ENCODE measurements at places on chromosomes 13 and 19.
A peak's percentile ranks its signal among the peaks of the same experiment; 100 is the strongest.

DNA sequence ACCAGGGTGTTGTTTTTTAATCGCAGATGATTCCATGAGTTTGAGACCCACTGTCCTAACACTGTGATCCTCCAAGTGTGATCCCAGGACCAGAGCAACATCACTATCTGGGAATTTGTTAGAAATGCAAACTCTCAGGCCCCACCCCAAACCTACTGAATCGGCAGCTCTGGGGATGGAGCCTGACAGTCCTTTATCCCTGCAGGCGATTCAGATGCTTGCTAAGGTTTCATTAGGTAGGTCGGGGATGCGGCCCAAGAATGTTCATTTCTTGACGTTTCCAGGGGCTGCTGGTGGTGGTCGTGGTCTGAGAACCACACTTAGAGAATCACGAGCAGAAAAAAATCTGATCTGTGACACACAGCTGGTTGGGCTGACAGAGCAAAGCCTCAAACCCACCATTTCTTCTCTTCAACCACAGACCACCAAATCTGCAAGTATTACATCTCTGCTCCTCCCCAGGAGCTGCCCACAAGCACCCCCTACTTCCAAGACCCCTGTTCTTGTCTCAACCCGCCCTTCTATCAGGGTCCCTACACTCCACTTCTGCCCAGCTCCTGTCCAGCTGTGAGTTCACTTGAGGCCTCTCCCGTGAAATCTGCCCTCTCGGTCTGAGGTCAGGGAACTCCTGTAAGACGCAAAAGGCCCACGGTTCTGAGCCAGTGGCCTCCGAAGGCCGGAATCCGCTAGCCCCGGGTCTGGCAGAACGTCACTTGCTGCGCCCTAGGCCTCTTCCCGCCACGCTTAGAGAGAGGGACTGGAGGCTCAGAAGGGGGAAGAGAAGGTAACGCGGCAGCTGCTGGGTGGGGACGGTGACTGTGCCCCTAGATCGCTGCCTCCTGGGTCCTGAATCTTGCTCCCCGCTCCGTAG lies 1.1 kb upstream of the FARP1 start:
- DNase-seq = peak; percentile 36

DNA sequence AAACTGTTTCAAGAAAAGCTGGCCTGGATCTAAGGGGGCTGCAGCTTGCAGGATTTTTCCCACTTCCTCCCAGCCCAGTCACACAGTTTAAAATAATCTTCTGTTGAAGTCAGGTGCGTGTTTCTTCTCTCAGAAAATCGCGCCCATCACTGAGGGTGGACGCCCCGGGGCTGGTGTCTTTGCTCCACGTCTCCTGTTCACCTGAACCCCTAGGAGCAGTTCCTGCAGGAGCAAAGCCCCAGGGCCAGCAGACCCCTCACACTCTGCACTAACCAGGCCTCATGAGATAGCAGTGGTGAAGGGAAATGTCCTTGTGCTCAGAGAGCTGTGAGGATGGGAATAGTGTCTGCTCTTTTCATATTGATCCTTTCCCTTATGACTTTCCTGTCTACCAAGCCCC lies 920 bp upstream of the SIGLEC7 start:
- no peak for DNase-seq

DNA sequence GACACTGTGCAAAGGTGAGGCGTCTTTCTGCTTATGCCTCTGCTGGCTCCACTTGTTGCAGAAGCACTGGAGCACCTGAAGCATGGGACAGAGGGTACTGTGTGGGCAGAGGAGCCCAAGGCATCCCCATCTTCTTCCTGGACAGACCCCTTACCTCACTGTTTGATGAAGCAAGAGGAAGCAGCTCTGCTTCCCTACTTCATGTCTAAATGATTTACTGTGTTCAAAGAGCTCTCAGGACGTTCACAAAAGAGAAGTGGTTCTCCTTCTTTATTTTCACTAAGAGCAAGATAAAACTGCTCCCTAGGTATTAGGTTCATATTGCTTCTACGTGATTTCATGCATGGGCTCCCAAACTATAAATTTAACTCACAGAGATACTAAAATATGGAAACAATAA lies 1635.4 kb upstream of the SLC10A2 start:
- DNase-seq = no peak

DNA sequence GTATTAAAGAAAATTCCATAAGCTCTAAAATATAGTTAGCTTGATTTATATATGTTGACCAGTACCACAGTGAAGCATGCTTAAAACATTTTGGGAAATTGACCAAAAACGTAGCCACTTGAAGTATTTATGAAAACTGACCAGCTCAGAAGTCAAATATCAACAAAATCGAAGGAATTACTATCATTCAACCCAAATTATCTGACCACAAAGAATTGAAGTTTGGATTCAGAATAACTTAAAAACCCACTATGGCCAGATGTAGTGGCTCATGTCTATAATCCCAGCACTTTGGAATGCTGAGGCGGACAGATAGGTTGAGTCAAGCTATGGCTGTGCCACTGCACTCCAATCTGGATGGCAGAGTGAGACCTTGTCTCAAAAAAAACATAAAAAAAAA lies 31.9 kb downstream of the GPALPP1 start:
- DNase-seq = no peak

GRCh38 chr13:48576448-48577010 lies 43.6 kb upstream of the RCBTB2 start:
- no peak for DNase-seq

GRCh38 chr13:109422161-109422560 lies 364.2 kb downstream of the IRS2 start:
- no peak for DNase-seq

GRCh38 chr13:111945086-111945485 lies 121.9 kb upstream of the SOX1 start:
- DNase-seq = no peak

GRCh38 chr19:590396-590745 lies 690 bp downstream of the HCN2 start:
- DNase-seq = no peak

GRCh38 chr13:39374741-39375189 lies 228.2 kb downstream of the LHFPL6 start:
- DNase-seq = no peak

- no peak for DNase-seq
These were observed 3.4 kb downstream of the ITGBL1 start for GRCh38 chr13:101455863-101456262.

DNA sequence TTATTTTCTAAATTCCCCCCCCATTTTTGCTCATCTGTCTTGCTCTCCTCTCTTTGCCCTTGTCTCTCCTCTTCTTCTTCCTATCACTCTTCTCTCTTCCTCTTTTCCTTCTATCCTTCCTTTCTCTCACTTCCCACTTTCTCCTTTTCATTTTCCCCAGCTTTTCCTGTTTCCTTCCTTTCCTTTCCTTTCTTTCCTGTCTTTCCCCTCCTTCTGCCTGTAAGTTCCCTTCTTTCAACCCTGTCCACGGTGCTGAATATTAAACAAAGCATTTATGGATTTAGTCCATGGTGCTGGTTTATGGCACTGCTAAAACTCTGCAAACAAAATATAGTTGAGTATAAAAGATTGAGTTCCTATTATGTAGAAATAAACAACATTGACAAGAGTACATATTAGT lies 27.6 kb downstream of the SCEL start:
- no peak for DNase-seq

- DNase-seq = no peak
These were observed 10.3 kb upstream of the POSTN start for GRCh38 chr13:37608750-37609339.

DNA sequence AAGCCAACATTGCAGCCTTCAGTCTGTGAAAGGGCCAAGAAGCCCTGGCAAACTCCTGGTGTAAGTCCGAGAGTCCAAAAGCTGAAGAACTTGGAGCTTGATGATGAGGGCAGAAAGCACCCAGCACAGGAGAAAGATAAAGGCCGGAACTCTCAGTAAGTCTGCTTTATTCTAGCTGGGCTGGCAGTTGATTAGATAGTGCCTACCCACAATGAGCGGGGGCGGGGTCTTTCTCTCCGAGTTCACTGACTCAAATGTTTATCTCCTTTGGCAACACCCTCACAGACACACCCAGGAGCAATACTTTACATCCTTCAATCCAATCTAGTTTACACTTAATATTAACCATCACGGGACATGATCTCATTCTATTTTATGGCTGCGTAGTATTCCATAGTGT lies 1317.1 kb downstream of the SLITRK1 start:
- DNase-seq = no peak

GRCh38 chr13:74158028-74158427 lies 23.8 kb upstream of the KLF12 start:
- DNase-seq = no peak

GRCh38 chr13:40453351-40454021 lies 213.0 kb downstream of the FOXO1 start:
- DNase-seq = no peak

GRCh38 chr19:2536461-2536860 lies 60.5 kb downstream of the GADD45B start:
- no peak for DNase-seq

DNA sequence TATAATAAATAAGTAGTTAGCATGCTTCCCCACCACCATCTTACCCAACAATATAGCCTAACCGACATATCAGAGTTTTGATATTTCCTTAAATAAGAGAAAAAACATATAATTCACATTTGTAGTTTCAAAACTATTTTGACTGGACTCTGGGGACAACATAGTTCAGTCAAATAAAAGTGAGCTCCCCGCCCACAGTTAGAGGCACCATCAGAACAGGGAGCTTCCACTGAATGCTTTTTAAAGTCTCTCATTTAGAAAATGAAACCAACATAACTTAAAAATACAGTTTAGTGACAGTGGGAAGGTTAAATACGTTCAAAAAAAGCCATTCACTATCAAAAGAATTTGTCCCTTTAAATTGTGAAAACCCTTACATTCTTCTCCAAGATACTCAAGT lies 92.8 kb downstream of the EPSTI1 start:
- no peak for DNase-seq

DNA sequence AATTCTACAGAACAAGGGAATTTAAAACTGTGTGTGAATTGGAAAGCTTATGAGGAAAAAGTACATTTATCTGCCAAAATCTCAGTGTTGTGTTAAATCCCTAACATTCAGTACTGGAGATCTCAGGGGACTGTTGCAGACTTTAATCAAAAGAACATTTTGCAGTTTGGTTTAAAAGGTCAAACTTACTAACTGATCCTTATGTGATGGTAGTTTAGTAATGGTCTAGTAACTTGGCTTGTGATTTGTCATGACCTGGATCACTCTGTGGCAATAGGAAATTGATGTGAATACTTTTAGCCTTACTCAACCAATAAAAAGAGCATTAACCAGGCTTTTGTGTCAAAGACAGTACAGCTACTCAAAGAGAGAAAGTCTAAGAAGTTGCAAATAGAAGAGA lies 862.1 kb upstream of the MIR17HG start:
- no peak for DNase-seq

DNA sequence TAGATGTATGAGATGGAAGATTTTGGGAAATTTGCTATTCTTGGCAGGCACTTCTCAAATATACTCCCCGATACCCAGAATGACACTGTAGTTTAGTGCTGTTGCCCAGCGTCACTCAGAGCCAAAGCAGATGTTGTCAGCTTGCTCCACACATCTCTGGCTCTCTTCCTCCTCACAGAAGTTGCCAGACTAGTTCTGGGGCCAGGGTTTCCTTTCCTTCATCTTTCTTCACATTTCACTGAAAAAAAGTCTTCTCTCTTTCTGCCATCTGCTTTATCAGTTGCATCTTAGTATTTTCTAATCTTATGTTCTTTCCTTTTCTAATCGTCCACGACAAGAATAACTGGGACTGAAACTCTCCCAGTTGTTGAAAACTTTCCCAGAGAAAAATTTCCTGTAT lies 251.4 kb downstream of the RGCC start:
- DNase-seq = no peak

GRCh38 chr13:51032831-51033230 lies 78.2 kb downstream of the C13orf42 start:
- DNase-seq = no peak

GRCh38 chr13:23851106-23851505 lies 38.1 kb downstream of the MIPEP start:
- no peak for DNase-seq

DNA sequence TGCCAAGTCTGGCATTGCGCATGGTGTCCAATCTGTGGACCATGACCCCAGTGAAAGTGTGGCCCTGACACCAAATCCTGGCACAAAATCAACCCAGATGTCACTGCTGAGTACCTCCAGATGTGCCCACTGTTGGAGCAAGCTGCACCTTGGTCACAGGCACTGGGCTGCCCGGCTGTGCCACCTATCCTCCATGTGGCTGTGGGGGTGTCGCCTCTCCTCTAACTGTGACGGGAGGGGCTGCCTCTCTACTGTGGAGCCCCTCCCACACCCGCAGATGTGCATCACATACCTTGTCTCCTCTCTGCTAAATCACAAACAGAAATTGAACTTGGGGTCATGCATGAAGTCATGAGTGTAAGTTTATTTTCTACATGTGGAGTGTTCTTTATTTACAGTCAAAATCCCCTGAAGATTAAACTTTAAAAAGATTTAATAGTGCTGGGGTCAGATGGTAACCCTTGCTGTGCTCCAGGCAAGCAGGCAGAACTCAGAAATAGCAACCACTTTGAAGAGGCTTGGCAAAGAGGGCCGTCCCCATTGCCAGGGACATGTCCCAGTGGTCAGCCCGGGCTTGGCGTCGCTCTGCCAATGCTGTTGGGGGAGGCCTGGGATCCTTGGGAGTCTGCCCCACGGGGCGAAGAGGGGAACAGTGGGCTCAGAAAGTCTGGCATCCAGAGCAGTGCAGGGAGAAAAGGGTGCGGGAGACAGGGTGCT lies 46.4 kb upstream of the ZNF536 start:
- no peak for DNase-seq

DNA sequence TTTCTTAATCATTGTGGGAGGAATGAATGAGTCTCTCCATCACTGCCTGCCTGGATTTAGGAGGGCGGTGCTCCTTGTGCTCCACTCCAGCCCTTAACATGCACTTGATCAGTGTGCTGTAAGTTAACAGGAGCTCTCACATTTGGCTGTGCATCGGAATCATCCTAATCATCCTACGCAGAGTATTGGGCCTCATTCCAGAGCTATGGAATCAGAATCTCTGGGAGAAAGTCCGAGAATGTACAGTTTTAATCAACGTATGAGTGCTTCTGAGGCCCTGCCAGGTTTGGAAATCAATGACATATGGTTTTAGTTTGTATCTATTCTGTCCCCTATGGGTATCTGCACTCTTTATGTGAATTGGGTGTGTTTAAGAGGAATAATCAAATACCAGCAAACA lies 34.9 kb upstream of the DCLK1 start:
- DNase-seq = no peak

- peak; percentile 79 for DNase-seq
These were observed 792 bp upstream of the LENG8 start for GRCh38 chr19:54448040-54448773.

GRCh38 chr13:36616706-36617105 lies 57.1 kb upstream of the SERTM1 start:
- DNase-seq = no peak
